Left lobe of liver (tissue), 2 donors: ENCODE measurements at places on chromosomes 3 and 15. TPM values are rescaled to one million over a fixed set of nuclear protein-coding genes. Genes with fewer than 3 reads are reported as not detected.

The SOX14 gene
- not detected for total RNA-seq

The MON1A gene
- 9.4 TPM for total RNA-seq

The CISH gene
- 8.5 TPM for total RNA-seq

The ACKR4 gene
- total RNA-seq, result not detected

The CACNA1D gene
- 8.0 TPM for total RNA-seq

The TBL1XR1 gene
- 57.1 TPM for total RNA-seq

The ZBTB47 gene
- 5.0 TPM for total RNA-seq

The EFHB gene
- total RNA-seq, result 0.48 TPM

The ARRDC4 gene
- 5.1 TPM for total RNA-seq

The CMTM8 gene
- total RNA-seq, result 17.1 TPM

The CCDC39 gene
- not detected for total RNA-seq

The RPS17 gene
- total RNA-seq, result 478 TPM

The SAMD7 gene
- not detected for total RNA-seq

The CCR4 gene
- 0.33 TPM for total RNA-seq

The IL17RE gene
- total RNA-seq, result 2.5 TPM

The CPNE4 gene
- not detected for total RNA-seq

The RTP3 gene
- total RNA-seq, result 28.6 TPM

The CCR9 gene
- total RNA-seq, result 0.15 TPM

The SAMMSON gene
- not detected for total RNA-seq

The GOLGA8G gene
- total RNA-seq, result not detected

The ZMYND10 gene
- total RNA-seq, result 1.7 TPM

The ANKRD63 gene
- total RNA-seq, result not detected

The FAM81A gene
- total RNA-seq, result not detected

The TIMP4 gene
- total RNA-seq, result 0.53 TPM

The TMIE gene
- total RNA-seq, result 0.33 TPM
